ENCODE measurements at places on chromosomes 5 and 9.

DNA sequence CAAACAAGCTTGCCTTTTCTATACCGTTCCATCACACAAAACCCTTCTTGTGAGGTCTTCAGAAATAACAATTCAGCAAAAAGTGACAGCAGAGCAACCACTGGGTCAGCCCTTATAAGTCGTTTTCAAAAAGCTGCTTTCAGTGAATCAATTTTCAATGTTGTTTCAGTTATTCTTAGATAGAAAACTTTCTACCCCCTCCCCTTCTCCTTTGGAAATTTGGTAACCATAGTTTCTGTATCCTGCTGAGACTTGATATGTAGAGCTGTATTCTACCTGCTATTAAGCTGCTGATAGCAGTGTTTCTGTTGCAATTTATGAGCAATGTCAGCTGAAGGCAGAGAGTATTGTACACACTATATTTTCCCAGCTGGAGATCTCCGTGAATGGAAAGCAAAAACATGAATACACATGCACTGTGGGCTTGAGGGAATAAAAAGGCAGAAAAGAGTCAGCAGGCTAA is 75.7 kb downstream of the ZNF608 start:
- peak; percentile 77 for DNase-seq

- DNase-seq = no peak
Observed at GRCh38 chr5:147359581-147359980, 124.8 kb downstream of the STK32A start.

DNA sequence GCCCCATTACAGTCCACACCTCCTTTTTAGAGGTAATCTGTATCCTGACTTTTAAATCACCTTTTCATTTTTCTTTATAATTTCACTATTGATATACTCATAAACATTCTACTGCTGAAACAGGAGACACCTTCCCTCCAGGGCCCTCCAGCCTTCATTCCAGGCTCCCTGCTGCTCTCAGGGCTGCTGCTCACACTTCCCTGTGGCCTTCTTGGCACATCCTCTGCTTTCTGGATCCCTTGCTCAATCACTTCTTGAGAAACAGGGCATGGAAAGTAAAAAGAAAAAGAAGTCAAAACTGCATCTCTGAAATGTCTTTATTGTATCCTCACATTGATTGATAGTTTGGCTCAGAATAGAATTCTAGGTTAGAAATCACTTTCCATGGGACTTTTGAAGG is 19.3 kb upstream of the WNT8A start:
- DNase-seq = no peak

DNA sequence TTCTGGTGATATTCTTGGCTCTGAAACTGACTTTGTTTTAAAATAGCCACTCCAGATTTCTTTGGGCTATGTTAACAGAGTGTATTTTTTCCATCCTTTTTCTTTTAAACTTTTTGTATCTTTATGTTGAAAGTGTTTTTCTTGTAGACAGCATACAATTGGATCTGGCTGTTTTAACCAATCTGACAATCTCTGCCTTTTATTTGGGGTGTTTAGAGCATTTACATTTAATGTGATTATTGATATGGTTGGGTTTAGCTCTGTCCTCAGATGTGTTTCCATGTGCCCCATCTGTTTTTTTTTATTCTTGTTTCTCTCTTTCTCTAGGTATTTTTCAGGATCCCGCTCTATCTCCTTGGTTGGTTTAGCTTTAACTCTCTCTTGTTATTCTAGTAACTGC is 10.7 kb downstream of the SLC6A18 start:
- no peak for DNase-seq

DNA sequence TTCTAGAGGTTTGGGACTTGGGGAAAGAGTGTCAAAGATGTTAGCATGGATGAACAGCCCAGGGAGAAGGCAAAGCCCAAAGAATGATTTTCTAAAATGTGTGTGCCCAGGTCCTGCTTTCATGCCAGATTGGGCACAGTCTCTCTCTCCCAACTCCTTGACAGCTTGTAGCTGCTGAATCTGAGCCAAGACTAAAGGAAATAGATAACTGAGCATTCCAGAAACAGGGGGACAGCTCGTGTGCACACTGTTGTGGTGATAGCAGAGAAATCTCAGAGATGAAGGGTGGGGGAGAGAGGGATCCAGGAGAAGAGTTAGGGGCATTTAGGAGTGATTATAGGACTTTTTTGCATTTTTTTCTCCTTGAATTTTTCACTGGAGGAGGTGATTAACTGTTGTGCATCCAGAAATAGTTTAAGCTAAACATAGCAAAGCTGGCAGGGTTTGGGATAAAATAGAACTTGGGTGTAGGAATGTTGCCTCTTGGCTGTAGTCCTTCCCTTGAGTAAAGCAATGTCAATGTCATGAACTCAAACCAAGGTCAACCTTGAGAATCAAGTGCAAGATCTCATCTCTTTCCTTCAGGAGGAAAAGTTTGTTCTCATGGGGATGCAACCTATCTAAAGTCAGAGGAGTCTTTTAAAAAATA is 245.9 kb downstream of the SH3GL2 start:
- DNase-seq = no peak

DNA sequence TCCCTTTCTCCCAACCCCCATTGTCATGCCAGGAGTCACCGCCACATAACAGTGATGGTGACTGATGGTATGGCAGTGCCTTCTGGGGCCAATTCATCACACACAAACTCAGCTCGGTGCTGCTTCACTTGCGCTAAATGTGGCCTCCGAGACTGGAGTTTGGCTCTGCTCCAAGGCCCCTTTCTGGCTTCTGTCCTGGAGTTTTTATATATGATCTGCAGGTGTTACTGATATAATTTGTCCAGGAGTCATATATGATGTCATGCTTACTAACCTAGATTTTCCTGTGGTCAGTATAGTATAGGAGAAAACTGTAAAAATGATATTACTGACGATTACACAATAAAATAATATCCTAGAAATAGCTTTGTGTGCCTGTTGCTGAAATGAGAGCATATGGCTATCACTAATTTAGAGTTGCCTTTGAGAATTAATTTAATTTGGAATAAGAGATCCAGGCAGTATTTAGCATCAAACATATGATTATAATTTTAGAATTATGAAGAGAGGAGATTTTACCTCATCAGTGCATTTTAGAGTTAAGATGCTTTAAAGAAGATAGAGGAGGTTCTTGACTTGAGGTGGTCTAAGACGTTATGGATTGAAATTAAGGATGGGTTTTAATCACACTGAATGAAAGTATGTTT is 334.1 kb upstream of the CD180 start:
- no peak for DNase-seq

GRCh38 chr5:181042722-181043121 is 2.7 kb downstream of the BTNL9 start:
- DNase-seq = no peak

DNA sequence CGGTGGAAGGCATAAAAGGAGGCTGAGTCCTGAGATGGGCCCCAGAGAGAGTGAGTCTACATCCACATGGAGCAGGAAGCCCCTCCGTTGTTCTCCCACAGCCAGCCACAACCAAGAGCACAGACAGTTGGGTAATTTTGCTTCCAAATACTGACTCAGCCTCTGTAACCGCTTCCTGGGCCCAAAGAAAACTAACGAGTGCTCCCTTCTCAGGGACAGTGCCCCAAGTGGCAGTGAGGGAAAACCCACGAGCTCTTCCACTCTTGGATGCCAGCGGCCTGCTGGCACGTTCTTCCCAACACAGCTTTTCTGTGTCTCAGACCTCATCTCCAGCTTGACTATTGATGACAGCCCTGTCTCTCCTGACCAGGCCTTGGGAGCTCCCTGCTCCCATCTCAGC is 207.6 kb downstream of the FSTL4 start:
- DNase-seq = no peak

GRCh38 chr5:79263290-79263689 is 27.4 kb downstream of the JMY start:
- DNase-seq = no peak

DNA sequence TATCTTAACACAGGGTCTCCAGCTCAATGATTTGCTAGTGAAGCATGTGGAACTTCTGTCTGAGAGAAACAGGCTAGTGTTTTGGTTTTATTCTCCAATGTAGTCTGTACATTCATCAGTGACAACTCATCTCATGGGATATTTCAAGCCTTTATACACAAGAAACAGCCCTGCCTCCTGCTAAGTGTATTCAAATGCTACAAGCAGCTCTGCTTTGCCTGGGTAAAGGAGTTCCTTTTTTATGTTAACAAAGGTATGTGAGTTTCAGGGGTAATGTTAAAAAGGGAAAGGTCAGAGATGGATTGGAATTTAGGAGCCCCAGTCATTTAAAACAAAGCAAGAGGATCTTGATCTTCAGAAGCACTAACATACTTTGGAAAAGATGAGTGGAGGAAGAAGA is 498.7 kb downstream of the ISL1 start:
- no peak for DNase-seq

DNA sequence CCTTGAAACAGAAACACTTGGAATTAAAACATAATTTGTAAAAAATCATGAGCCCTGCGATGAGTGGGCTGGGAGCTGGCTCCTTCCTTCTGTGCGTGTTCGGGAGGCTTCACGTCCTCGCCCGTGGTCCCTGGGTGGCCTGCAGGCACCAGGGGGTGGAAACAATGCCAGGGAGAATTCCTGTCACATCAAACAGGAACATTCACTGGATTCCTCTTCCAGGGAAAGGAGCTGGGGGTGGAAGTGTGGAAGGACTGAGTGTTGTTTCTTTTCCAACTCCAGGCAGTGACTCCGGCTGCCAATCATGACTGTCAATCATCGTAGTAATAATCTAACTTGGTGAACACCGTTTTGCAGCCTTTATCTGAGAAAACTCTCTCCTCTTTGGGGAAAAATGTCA is 10.3 kb downstream of the TOR1A start:
- DNase-seq = no peak

DNA sequence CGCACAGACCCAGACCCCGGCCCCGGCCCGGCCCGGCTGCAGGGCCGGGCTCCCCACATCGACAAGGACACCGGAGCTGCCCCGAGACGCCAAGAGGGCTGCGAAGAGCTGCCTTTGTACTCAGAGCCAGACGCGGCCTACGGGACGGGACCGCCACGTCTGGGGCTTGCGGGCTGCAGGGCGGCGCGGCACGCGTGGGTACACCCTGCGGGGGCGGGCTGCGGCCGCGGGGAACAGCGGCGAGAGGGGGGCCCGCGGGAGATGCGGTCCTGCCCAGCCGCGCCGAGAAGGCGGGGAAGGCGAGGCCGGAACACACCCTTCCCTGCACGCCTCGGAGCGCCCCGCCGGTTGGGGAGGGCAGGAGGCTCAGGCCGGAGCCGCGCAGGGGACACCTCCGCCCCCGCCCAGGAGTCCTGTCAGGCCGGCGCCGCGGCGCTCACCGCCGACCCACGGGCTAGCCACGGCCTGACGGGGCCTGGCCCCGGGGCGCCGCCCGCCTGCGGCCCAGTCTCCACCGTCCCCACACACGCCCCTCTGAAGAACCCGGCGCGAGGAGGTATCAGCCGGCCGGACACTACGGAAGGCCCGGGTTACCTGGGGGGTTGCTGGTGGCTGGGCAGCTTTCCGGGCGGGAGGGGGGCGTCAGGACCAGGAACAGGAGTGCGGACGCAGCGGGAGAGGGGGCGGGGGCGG is 478 bp downstream of the RAB14 start:
- no peak for DNase-seq

DNA sequence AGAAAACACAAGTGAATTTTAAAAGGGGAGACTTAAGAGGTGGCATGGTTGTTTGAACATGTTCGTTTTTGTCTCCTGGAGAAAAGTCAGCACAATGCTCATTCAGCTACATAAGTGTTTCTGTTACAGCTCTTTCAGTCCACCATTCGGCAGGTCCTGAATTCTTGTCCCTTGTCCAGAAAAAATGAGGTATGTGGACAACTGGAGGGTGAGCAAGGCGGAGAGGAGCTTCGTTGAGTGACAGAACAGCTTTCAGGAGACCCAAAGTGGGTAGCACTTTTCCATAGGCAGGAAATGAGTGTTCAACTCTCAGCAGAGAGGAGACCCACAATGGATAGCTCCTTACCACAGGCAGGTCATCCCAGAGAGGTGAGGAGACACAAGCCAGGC is 4.9 kb downstream of the PDCD1LG2 start:
- no peak for DNase-seq

DNA sequence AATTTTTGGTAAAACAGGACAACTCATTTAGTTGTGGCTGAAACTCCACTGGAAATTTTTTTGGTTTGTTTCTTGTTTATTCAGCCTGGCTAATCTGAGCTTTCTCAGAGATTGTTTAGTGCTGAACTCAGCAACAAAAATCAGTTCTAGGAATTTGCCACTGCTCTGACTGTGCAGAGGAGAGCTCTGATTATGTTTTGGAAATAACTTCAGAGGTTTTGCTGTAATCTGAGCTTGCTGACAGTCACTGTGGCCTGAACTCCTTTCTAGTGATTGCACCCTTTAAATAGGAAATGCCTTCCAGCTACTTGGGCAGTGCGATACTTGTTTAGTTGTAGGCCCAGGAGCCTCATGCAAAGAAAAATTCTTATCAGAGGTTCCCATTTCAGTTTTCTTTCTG is 60.2 kb downstream of the OSTF1 start:
- DNase-seq = no peak

GRCh38 chr5:142295084-142295758 is 29.6 kb downstream of the SPRY4 start:
- no peak for DNase-seq

DNA sequence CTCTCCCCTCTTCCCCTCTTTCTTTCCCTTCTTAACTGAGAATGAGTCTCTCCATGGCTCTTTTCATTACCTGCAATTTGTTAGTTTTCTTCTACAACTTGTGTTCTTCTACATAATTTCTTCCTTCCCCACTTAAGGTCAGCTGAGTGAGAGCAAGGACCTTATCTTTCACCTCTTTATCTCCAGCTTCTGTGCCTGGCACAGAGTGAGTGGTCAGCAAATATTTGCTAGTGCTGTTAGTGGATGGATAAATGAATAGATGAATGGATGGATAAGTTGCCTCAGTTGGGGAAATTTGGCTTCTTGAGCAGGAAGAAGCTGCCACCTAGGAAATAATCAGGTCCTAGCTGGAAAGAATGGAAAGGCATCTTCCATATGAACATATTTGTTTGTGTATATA is 44.6 kb upstream of the PPARGC1B start:
- DNase-seq = no peak

GRCh38 chr9:110659891-110660541 is 8.6 kb upstream of the MUSK start:
- DNase-seq = no peak

DNA sequence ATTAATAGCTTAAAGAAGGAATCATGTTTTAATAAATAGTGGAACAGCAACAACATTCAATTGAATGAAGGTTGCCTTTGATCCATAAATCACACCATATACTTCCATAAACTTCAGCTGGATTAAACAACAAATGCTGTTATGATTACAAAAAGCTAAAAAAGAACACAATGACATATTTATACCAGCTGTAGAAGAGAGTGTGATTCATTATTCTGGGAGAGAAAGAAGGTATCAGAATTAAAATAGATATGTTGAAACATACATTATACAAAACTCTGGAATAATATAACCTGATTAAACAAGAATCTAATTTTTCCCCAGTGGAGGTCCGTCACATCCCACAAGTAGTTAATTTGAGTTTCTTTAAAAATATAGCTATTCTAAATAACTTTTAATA is 7.5 kb upstream of the RECK start:
- DNase-seq = no peak

Data from NCI-H2081 treated with DMSO at 0.1 percent for 48 hours (cell line).